Activated CD4-positive, alpha-beta T cell treated with anti-CD3 and anti-CD28 coated beads, Interleukin-2, amount 50 U/mL, for 4 hours (primary cell): ENCODE measurements at places on chromosomes 3 and 15.

DNA sequence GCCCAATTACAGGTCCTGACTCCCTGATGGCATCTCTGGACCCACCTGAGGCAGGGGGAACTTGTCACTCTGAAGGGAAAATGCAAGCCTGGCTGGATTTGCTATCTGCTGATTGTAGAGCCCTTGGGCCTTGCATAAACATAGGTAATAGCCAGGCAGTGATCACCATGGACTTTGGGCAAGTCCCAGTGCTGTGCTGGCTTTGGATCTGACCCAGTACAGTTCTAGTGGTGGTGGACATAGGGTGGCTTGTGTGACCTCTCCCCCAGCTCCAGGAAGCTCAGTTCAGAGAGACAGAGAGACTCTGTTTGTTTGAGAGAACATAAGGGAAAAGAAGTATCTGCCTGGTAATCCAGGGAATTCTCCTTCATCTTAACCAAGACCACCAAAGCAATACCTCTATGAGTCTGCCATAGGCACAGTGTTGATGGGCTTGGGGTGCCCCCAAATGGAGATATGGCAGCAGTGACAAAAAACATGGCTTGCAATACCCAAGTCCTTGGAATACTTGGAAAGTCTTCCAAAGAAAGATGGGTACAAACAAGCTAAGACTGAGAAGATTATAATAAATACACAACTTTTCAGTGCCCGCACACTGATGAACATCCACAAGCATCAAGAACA, 348.5 kb downstream of the PYDC2 start:
- DNase-seq: no peak

DNA sequence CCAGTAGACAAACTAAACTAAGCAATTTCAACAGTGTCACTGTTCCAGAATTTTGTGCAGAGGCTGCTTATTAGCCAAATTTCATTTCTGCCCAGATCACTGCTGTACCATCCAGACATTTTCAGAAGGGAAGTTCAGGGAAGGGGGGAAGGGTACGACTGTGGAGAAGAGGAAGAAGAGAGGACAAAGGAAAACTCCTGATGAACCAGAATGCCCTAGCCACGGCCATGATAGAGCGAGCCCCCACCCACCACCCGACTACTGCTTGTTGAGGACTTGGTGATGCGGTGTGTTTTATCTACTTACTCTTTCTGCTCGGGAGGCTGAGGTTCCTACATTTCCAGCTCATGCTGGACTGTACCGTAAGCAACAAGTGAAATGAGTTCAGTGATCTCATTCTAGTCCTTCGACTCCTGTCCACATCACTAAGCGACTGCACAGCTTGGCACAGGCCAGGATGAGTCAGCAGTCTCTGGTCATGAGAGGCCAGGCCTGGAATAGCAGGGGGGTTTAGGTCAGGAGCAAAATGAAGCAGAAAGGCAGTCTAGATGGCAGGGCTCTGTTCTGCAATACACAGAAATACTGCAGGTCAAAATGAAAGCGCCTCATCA, 330.8 kb downstream of the TIGIT start:
- no peak for DNase-seq

DNA sequence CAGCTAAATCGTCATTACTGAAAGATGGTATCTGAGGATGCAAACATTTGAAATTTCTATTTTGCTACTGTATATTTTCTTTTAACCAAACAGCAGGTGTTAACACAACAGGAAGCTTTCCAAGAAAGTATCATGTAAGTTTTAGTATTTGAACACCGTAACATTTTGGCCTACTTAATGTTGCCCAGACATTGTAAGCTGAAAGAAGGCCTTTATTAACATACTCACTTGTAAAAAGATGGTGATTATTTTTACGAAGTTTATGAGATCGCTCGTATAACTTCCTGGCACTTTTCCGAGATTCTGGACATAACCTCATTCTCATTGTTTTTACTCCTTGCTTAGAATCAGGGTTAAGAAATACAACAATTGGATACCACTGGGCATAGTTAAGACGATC, 95.7 kb downstream of the TJP1 start:
- DNase-seq: no peak

DNA sequence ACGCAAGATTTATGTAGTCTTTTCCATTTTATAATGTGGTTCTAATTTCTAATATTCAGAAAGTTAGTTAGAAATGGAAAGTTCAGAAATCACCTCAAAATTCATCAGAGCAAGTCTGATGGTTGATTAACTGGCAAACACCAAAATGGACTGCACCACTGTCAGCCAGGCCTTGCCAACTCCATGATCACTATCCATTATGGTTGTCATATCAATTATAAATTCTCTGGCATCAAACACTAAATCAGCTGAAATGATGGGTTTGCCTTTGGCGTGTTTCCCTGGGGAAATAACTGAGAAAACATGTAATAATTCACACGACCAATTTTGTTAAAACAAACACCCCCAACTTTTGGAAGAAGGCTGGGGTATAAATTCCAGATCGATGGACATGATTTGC, 219.4 kb downstream of the CDIN1 start:
- DNase-seq: no peak

DNA sequence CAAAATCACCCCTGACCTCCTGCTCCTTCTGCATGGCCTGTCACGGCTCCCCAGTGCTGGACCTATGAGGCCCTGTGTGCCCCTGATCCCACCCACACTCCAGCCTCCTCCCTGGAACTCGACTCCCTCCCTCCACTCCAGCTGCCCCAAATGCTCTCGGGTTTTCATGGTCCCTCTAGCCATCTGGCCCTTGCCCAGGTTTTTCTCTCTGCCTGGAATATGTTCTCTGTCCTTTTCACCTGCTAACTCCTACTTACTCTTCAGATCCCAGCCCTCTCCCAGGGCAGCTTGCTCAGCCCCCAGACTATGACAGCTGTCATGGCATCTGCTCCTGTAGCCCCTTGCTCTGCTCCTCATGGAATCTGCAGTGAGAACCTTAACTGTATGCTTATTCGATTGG, 30.3 kb downstream of the DUSP7 start:
- DNase-seq: no peak
